A549 treated with dexamethasone at 1 μM for 4 hours (cell line): ENCODE measurements at places on chromosomes 13 and 19. TPM values are rescaled to one million over a fixed set of nuclear protein-coding genes. Genes with fewer than 3 reads are reported as not detected.

MAST1 gene
- 0.92 to 2.2 TPM (median 1.7 TPM) in 5 replicates for total RNA-seq

KL gene
- 0.03 to 0.06 TPM (median 0.04 TPM) in 4 of 5 replicates, not detected in the other for total RNA-seq

TNFRSF19 gene
- total RNA-seq: 2.6 to 4.0 TPM (median 3.9 TPM) in 5 replicates

LENG9 gene
- 3.9 to 7.7 TPM (median 6.7 TPM) in 5 replicates for total RNA-seq

NDUFS7 gene
- 65.2 to 75.4 TPM (median 72.9 TPM) in 5 replicates for total RNA-seq

PGPEP1 gene
- 1.5 to 3.6 TPM (median 2.9 TPM) in 5 replicates for total RNA-seq

ZNF154 gene
- total RNA-seq: not detected in 5 replicates

NEK5 gene
- total RNA-seq: 0.05 to 0.21 TPM (median 0.07 TPM) in 5 replicates

UNC13A gene
- 1.1 to 1.6 TPM (median 1.2 TPM) in 5 replicates for total RNA-seq

CDC16 gene
- 42.7 to 46.1 TPM (median 43.5 TPM) in 5 replicates for total RNA-seq

ZNF737 gene
- total RNA-seq: 0.06 to 0.15 TPM (median 0.06 TPM) in 3 of 5 replicates, not detected in the others

LILRA5 gene
- total RNA-seq: 0.13 TPM in 1 of 5 replicates, not detected in the others

DNAAF3 gene
- total RNA-seq: 3.2 to 7.0 TPM (median 5.7 TPM) in 5 replicates

CEACAM4 gene
- not detected in 5 replicates for total RNA-seq

CYP2A6 gene
- 0.07 TPM in 1 of 5 replicates, not detected in the others for total RNA-seq

MEIS3 gene
- total RNA-seq: 32.1 to 48.0 TPM (median 41.6 TPM) in 5 replicates

ZNF730 gene
- total RNA-seq: not detected in 5 replicates

CYSLTR2 gene
- not detected in 5 replicates for total RNA-seq

ZNF417 gene
- 3.1 to 6.2 TPM (median 4.6 TPM) in 5 replicates for total RNA-seq

IFI30 gene
- total RNA-seq: 8.2 to 17.6 TPM (median 12.3 TPM) in 5 replicates

KCNJ14 gene
- total RNA-seq: 1.1 to 2.1 TPM (median 1.2 TPM) in 5 replicates

ZNF497 gene
- total RNA-seq: 0.74 to 1.6 TPM (median 1.1 TPM) in 5 replicates

TUBB4A gene
- total RNA-seq: 5.5 to 8.4 TPM (median 8.1 TPM) in 5 replicates

MUC16 gene
- total RNA-seq: 0.06 to 0.07 TPM (median 0.06 TPM) in 4 of 5 replicates, not detected in the other

GNG7 gene
- 0.02 to 0.08 TPM (median 0.07 TPM) in 5 replicates for total RNA-seq

CYP2F1 gene
- not detected in 5 replicates for total RNA-seq
